ENCODE measurements at places on chromosomes 13 and 19. TPM values are rescaled to one million over a fixed set of nuclear protein-coding genes. Genes with fewer than 3 reads are reported as not detected.

DNA sequence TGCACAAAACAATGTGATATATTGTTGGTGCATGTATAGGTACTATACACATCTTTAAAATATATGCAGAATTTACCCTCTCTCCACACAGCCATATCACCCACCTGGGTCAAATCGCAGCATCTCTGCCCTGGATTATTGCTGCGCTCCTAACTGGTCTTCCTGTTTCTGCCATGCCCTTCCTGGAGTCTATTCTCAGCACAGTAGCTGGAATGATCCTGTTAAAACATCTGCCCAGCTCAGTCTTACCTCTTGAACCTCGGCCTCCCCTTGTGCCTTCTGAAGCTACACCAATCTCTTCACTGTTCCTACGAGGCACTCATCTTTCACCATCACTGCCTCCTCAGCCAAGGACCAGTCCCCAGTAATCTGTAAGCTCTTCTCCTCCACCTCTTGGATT lies 25.5 kb upstream of the TNFRSF19 start:
- no peak for DNase-seq

Gene CEACAM8
- polyA plus RNA-seq = 0.32 TPM

- DNase-seq = no peak
Measured at GRCh38 chr13:51942189-51942588, 69.1 kb downstream of the ATP7B start.

Gene SLC6A16
- polyA plus RNA-seq = 5.3 TPM

- DNase-seq = no peak
Measured at GRCh38 chr13:51714663-51715168, 89.2 kb downstream of the DHRS12 start.

- DNase-seq = no peak
Measured at GRCh38 chr13:83298617-83299016, 583.7 kb downstream of the SLITRK1 start.

Gene FCER2
- polyA plus RNA-seq = 0.14 TPM

DNA sequence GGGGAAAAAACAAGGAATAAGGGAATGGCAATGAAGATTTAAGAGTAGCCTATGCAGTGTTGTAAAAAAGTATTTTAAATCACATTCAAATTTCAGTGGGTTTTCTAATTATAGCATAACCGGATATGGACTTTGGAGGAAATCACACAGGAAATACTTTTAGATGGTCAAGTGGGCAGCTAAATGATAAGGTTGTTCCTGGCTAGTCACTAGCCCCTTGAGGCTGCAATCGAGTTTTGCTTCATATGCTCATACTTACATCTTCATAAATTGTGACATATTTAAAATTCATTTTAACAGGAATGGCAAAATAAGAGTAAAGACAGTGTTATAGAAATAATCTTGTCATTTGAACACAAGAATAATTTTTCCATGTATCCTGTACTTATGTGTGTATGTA lies 88.9 kb downstream of the WDFY2 start:
- DNase-seq = no peak

Gene MUC16
- 0.02 TPM for polyA plus RNA-seq

Data from renal cortex interstitium (tissue), 15 donors.